ENCODE measurements at places on chromosomes 1 and 21.

DNA sequence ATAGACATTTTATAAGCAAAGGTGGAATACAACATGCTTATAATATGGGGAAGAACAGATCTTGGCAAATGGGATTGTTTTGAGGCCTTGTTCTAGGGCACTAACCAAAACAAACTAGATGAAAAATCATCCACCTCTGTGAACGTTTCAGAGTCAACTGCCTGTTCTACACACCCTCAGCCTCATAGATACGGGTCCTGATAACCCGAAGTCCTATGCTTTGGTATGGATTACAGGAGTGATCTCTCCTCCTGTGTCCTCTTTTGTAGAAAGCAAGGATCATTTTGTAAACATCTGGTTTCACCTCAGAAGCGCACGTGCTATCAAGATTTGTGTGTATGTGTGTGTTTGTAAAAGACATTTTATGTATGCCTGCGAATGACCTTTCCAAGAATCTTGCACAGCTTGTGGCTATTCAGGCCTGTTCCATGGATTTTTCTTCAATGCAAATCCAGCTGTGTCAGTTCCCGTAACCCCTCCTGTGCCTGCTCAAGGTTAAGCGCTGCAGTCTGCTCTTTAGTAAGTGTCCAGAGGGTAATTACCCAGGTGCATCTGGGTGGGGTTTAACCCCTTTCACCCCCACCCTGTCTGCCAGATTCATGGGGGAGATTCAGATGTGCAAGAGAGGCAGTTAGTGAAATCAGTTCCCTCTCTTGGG lies 132.4 kb downstream of the ROR1 start:
- DNase-seq, result no peak

- no peak for DNase-seq
These were observed 5.7 kb upstream of the IFFO2 start for GRCh38 chr1:18962121-18962721.

- DNase-seq, result no peak
These were observed 2.6 kb upstream of the PYCR2 start for GRCh38 chr1:225926551-225927113.

GRCh38 chr1:187787736-187788135 lies 959.0 kb downstream of the PLA2G4A start:
- DNase-seq, result no peak

- DNase-seq, result no peak
These were observed 121.9 kb downstream of the TIAM1 start for GRCh38 chr21:31222142-31222541.

GRCh38 chr21:16205527-16205926 lies 475.7 kb downstream of the USP25 start:
- DNase-seq, result no peak

DNA sequence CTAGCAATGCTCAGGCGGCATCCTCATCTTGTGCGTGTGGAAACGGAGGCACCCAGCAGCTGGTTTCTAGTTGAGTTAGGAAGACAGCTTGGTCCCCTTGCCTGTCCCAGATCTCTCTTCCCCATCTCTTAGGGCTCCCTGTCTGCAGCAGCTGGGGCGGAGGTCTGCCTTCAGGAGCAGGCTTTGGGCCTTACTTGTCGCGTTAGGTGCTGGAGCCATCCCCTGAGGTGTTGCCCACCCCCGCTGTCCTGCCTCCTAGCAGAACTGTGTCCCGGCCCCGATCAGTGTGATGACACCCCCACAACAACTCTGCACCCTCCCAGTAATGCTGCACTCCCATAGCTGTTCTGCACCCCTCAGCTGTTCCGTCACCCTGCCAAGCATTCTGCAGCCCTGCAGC lies 40.7 kb downstream of the UMODL1 start:
- DNase-seq, result no peak

GRCh38 chr1:159009704-159010361 lies at the start of gene IFI16:
TSS of gene IFI16 (plus strand) at chr1:159009907. CDS start at chr1:159014681, 4,774 bp downstream.
- DNase-seq, result peak; percentile 88

- DNase-seq, result no peak
These were observed 607 bp downstream of the BTG3 start for GRCh38 chr21:17612023-17612564.

DNA sequence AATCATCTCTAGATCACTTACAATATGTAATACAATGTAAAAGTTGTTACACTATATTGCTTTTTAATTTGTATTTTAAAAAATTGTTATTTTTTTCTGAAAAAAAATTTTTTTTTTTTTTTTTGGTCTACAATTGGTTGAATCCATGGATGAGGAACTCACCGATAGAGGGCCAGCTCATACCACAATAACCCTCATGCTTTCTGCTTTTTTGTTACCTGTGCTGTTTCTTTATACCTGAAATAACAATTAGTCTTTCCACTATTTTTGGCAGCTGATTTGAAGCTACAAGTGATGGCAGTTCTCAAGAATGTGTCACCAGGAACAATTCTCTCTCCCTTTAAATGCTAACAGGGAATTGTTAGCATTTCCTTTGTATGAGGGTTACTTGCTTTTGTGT lies 12.0 kb downstream of the SMG7 start:
- DNase-seq, result no peak

DNA sequence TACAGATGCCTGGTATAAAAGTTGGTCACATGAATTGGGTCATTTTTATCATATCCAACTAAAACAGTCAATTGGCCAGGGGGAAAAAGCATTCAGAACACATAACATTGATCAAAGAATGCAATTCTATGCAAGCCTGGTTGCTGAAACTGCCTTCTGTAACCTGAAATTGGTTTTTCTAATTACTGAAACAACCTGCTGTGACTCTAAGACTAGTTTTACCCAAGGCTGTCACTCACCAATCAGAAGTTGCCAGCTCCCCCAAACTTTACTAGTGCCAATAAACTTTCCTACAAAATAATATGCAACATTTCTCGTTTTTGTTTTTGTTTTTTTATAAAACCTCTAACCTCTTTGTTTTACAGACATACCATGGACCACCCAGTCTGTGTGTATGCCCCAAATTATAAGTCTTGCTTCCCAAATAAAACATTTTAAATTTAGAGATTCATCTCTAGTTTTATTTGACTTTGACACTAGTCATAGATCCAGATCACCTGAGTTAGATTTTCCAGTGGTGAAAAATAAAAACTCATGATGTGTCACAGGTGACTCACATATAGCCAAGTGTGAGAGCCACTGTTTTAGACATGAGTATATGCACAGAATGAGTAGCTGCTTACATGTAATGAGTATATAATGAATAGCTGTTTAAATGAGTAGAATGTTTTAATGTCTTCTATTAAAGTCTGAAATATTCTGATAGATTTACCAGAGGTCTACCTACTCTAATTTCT lies 64.2 kb upstream of the CR2 start:
- no peak for DNase-seq

DNA sequence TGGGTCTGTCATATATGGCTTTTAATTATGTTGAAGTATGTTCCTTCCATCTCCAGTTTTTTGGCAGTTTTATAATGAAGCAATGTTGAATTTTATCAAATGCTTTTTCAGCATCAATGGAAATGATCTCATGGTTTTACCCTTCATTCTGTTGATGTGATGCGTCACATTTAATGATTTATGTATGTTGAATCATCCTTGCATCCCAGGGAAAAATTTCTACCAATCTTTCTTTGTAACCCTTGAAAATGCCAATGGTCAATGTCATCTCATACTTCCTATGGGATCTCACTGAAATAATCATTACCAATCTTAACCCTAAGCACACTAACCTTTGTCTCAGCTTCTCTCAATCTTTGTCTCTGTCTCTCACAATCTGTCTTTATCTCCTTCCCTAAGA lies 1004.0 kb downstream of the KCNT2 start:
- DNase-seq, result no peak

- DNase-seq, result no peak
These were observed 167.4 kb downstream of the URB2 start for GRCh38 chr1:229793488-229793887.

- peak; percentile 33 for DNase-seq
These were observed 136.6 kb upstream of the GFI1 start for GRCh38 chr1:92623187-92623778.

- DNase-seq, result no peak
These were observed 4.9 kb downstream of the SH3BGR start for GRCh38 chr21:39456665-39457064.

DNA sequence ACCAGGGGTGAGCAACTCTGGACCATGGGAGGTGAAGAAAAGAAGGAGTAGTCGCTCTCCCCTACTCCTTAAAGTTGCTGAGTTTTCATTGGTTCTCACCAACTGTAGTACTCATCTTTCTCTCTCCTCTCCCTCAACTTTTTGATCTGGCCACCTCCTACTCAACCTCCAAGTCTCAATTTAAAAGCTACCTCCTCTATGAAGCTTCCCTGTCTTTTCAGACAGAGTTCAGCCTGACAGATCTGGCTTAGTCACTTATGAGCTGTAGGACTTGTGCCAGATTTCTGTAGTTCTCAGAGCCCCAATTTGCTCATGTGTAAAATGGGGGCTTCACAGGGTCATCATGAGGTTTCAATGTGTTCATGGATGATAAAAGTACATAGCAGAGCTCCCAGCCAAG lies 34.5 kb upstream of the HTR1D start:
- DNase-seq, result no peak

DNA sequence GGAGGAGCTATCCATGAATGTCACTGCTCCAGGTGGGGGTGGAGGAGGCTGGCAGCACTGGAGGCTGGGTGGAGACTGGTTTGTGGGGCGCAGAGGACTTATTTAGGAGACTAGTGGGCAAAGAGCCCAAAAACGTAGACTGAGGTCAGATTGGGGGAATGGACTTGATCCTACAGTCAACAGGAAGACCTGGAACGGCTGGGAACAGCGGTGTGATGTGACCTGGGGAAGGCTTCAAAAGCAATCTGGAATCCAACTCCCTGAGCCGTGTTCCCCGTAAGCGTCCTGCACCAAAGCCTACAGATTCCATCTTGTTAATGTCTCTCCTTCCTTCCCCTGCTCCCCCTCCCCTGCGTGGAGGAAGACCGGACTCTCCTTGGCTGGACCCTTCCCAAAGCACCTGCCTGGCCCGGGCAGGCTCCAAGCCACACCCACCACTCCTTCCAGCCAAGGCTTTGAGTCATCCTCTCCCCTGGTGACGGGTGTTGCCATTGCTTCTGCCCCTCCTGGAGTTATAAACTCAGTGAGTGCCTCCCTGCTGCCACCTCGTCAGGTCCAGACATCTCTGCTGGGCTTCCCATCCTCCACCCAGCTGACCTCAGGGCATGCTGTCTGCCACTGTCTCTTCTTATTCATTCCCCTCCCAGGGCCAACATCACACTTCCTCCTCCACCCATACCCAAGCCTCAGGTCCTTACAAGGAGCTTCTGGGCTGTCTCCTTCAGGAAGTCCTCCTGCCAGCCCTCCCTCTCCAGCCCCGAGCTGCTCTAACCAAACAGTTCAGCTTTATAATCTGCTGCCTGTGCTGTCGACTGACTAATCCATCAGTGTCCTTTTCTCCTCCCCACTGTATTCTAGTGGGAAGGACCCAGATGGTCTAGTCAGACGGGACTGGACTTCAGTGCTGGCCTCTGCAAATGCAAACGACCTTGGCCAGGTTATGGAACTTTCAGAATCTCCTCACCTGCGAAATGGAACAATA lies 1.6 kb upstream of the CLSTN1 start:
- DNase-seq, result peak; percentile 64

DNA sequence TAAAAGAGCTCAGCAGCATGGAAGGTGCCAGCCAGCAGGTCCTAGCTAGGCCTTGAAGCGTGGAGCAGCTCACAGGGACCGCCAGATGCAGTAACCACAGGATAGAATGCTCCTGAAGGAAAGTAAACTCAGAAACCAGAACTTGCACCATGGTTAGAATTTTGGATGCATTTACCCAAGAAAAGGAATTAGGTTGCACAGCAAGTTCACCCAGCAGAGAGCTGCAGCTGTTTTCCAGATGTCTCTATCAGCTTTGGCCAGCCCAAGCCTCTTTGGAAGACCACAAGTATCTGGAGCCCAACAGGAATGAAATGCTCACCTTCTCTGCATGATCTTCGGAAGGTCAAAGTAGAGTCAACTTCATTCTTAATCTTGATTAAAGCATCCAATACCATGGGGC lies 21.0 kb upstream of the ATP13A2 start:
- DNase-seq, result no peak

GRCh38 chr1:228798548-228798947 lies 63.3 kb downstream of the RHOU start:
- DNase-seq, result no peak

DNA sequence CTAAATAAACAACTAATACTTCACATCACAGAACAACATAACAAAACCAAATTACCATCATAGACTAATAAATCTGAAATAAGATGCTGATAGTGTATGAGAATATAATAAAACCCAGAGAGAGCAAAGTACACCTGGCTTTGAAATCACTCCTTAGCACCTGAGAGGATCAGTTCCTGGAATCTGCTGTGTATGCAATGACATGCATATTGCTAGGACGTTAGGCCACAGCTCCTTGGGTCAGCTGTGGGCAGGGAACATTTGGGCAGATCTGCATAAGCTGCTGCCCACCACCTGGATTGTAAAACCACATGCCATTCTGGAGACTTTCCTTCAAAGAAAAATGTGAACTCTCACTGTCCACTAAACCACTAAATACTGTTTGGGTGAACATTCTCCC lies 81.1 kb downstream of the NR5A2 start:
- DNase-seq, result no peak

DNA sequence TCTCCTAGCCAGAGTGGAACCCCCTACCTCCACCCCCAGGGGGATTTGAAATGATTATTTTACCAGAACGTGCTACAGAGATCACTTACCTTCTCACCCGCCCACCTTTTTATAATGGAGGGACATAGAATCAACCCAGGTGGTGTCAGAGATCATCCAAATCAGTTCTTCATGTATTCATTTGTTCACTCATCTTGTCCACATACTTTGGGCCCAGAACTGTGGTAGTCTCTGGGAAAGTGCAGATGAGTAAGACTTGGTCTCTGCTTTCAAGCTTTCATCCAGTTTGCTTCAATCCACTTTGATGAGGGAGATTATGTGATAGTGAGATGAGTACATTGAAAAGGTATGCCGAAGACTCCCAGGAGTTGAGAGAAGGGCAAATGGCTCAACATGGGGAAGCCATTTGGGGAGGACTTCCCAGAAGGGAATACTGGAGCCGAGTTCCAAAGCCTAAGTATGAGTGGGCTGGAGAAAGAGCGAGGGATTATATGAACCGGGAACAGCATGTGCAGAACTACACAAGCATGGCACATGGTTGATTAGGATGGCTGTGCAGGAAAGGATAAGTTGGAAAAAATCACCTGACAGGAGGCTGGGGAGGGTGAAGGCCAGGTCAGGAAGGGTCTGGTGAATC lies 1.9 kb downstream of the FGGY start:
- no peak for DNase-seq

DNA sequence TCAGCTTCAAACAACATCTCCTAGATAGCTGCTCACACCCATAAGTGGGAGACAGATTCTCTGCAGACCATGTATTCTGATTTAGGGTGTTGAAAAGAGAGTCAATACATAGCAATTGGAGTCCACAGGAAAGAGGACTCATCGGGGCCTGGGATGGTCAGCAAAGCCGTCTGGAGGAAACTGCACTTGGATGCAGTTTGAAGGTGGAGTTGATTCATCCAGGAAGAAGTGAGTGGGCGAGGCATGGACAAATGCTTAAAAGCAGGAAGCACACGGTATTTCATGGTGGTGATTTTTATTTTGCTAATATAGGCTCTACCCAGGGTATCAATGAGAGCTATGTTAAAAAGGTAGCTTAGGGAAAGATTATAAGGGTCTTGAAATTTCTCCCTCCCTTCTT lies 36.8 kb upstream of the DIRAS3 start:
- no peak for DNase-seq

GRCh38 chr1:166164995-166165660 lies 1.7 kb downstream of the FAM78B start:
- DNase-seq, result peak; percentile 8

Data from CD4-positive, alpha-beta T cell treated with Interleukin-10 for 1 hour (primary cell).